ENCODE measurements at places on chromosomes 2 and 18.

GRCh38 chr2:191105082-191105481, 45.7 kb downstream of the STAT4 start:
- peak; percentile 40 for DNase-seq

- DNase-seq, result peak; percentile 39
Observed at GRCh38 chr2:275466-275865, 10.7 kb downstream of the ACP1 start.

DNA sequence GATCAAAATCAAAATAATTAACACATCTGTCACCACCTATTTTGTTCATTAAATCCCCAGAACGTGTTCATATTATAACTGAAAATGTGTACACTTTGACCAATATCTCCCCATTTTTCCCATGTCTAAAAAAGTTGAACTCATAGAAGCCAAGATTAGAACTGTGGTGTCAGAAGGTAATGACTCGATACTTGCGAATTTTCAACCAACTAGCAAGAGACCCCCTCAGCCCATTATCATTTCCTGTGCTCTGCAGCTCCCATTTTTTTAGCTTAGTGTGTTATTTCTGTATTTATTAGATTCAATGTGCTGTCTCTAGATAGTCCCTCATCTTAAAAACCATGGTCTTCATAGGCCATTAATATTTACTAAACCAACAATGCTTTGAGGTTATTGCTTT, 248.7 kb upstream of the PIK3C3 start:
- DNase-seq, result no peak

DNA sequence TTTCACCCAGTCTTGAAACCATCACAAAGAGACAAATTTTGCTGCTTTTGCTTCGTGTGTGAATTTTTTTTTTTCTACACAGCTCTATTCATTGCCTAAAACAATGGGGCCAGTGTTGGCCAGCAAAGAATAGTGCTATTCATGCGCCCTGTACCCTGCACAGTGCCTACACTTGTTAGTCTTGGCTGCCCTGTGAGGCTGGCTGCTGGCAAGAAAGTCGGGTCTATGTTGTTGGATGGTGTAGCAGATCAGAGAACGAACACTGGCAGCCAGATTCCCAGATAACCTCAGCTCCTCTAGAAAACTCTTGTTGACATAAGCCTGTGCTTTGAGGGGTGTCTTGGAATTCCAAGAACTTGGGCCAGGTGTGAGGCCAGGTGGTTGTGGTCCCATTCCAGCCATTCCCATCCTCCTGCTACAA, 455.7 kb upstream of the TCF4 start:
- DNase-seq, result no peak

- DNase-seq, result no peak
Observed at GRCh38 chr18:13264091-13265007, 45.8 kb downstream of the LDLRAD4 start.

GRCh38 chr2:160394153-160394552, 99.5 kb downstream of the RBMS1 start:
- DNase-seq, result no peak

DNA sequence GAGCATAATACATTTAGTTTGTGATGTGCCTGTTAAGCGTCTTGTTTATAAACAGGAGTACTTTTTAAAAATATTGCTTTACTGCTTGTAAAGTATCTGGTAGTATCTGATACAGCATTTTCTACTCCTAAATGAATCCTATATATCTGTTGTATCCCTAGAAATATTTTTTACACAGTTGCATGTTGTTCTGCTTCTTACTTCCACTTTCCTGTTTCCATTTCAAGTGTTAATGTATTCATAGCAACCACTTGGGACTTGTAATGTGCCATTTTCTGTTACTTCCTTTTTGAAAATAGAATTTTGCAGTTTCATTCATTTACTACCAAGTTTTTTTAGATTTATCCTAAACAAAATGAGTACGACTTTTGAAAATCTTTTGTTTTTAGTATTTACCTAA, 24.9 kb downstream of the CCNT2 start:
- peak; percentile 74 for DNase-seq

DNA sequence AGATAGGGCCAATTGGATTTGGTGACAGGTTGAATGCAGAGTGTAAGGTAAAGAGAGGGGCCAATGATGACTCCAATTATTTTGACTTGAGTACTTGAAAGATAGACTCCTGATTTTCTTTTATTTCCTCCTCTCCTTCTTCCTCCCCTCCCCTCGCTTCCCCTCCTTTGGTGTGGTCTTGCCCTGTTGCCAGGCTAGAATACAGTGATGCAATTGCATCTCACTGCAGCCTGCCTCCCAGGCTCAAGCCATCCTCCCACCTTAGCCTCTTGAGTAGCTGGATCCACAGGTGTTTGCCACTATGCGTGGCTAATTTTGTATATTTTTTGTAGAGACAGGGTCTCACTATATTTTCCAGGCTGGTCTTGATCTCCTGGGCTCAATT, 2.3 kb downstream of the DGUOK start:
- DNase-seq, result no peak

DNA sequence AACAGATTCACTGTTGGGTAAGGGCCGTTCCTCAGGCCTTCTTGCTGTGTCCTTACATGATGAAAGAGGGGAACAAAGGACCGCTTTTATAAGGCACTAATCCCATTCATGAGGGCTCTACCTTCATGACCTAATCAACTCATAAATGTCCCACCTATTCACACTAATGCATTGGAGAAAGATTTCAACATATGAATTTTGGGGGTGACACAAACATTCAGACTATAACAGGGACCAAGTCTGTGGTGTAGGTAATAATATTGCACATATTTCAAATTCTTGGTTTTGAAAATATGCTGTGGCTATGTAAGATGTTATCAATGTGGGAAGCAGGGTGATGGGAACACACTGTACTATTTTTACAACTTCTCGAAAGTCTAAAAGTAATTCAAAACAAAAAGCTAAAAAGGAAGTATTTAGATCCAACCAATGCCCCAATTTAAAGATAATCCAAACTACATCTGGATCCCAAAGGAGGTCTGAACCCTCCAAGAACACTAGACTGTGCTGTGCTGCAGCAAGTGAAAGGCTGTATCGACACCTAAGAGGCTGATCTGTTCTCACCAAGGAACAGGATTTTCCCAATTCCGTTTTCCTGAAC, 82.4 kb upstream of the TGIF1 start:
- no peak for DNase-seq

DNA sequence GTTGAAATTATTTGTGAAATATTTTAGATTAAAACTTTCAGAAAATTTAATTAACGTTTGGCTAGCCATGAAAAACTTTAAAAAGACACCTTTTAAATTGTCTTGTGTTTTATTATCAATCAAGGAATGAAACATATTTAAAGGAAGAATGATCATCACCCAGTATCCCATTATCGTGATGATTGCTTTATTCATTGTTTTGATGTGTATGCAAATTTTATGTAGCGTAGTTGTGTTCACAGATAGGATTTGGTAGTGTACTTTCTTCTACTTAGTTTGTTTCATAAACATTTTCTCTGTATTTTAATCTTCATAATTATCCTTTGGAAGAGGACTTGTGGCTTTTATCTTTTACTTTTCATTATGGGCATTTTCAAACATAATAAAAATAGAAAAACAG, 7.8 kb downstream of the GRHL1 start:
- DNase-seq, result no peak

DNA sequence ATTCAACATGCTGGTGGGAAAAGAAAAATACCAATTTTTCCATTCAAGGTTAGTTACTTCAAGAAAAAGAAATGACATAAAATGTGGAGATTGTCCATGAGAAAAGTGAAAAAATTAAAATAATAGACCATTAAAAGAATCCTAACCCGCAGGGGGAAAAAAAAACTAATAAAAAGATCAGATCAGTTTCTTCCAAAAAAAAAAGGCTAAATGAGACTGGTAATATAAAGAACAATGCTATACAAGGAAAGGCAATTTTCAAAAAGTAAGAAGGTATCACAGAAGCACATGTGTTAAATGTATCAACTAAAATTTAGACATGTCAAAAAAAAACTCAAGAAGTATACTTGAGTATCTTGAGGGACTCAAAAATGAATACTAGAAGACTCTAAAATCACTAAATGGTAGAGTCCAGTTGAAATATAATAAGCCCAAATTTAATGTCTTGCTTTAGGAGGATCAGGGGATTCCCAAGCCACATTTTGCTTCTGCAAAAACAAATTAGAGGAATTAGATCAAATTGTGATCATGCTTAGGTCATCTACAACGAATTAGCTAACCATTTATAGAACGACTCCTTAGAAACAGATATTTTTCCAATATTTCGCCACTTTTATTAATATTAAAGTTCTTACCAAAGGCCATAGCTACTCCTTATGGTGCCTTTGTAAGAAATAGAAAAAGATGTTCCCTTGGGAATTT, 35.8 kb upstream of the GLS start:
- DNase-seq, result peak; percentile 23

GRCh38 chr18:61980355-61980754, 87.5 kb upstream of the RNF152 start:
- peak; percentile 70 for DNase-seq

DNA sequence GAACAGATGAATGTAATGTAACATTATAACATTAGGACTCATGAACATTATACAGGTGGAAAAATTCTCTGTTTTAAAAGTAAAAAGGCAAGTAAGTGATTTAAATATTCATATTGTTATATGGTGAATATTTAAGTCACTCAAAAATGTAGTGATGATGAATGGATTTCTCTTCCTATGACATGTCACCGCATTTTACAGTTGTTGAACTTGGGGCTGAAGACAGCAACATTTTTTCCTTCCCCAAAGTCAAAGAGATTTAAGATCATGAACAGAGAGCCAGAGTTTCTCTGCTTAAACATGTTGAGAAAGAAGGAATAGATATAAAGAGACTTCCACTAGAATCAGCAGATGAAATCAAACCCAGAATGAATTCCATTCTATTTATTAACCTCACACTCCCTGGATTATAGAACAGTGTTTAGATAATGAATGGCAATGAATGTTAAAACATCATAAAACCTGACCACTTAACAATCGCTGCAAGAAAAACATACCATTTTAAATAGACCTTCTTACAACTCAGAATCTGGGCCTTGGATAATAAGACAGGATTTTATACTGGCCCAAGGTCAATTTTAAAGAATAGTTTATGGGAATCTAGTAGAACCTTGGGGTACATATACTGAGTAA, 163.6 kb upstream of the SIX2 start:
- DNase-seq, result no peak

Data from suppressor macrophage treated with lipopolysaccharide for 4 hours (primary cell).